MG63 (cell line): ENCODE measurements at places on chromosomes 6 and 20. TPM values are rescaled to one million over a fixed set of nuclear protein-coding genes. Genes with fewer than 3 reads are reported as not detected.
A peak's percentile ranks its signal among the peaks of the same experiment; 100 is the strongest.

The NEURL2 gene
- 0.39 TPM in 1 of 2 replicates, not detected in the other for total RNA-seq

The CAGE1 gene
- 0.49 TPM in 1 of 2 replicates, not detected in the other for total RNA-seq

The AKAP12 gene
- total RNA-seq = 5.7 and 7.9 TPM in 2 replicates

- no peak for DNase-seq
Observed at GRCh38 chr6:144305985-144306384, 20.9 kb downstream of the UTRN start.

DNA sequence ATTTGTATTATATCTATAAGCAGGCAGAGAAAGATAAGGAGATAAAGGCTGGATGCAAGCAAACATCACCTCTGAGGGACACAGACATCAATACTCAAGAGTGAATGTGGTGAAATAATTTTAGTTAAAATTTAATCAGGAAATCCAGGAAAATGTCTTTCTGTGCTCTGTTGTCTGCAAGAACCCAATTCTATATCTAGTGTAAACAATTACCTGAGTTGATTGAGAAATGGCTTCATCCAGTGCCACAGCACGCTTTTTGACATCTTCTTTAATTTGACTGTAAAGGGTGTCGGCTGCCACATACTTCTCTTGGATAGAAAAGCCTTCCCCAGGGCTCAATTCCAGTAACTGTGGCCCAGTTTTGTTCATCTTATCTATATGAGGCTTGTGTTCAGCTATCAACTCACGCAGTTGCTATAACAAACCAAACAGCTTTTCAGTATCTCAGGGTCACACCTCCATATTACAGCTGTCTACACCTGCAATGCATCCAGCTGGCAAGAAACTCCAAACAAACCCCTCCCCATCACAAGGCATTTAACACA, 131.6 kb downstream of the DST start:
- DNase-seq = no peak

GRCh38 chr20:48826069-48826468, 1.7 kb downstream of the PREX1 start:
- no peak for DNase-seq

DNA sequence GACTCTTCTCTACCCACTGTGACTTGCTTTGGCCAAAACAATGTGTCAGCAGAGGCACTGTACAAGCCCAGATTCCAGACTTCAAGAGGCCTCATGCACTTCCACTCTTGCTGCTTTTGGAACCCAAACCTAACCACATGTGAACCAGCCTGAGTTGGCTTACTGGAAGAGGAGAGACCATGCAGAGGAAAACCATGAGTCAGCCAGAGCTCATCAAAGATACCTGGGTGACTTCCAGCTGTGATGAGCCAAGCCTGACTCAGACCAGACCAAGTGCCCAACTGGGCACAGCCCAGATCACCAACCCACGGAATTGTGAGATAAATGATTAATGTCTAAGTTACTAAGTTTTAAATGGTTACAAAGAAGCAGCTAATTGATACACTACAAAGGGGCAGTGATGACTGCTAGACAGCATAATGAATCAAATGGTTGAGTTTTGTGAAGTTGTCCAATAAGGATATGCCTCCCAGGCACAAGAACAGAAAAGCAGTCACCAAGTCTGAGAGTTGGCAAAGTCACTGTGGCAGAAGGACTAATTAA, 16.2 kb upstream of the BEND6 start:
- DNase-seq = peak; percentile 90
